ENCODE measurements at places on chromosomes 1 and 21. TPM values are rescaled to one million over a fixed set of nuclear protein-coding genes. Genes with fewer than 3 reads are reported as not detected.

The CFH gene
- total RNA-seq = 27.4 TPM

The TLR5 gene
- 0.81 TPM for total RNA-seq

The CFHR4 gene
- total RNA-seq = not detected

The SLX9 gene
- 14.8 TPM for total RNA-seq

The ERG gene
- total RNA-seq = not detected

The ASPM gene
- total RNA-seq = 3.9 TPM

The CFAP45 gene
- total RNA-seq = 0.12 TPM

The GREM2 gene
- total RNA-seq = 4.3 TPM

The KMO gene
- total RNA-seq = 0.49 TPM

The CFHR1 gene
- total RNA-seq = 0.16 TPM

The TOMM20 gene
- total RNA-seq = 84.2 TPM

The MINDY1 gene
- 21.1 TPM for total RNA-seq

The CELA2A gene
- not detected for total RNA-seq

The NR5A2 gene
- total RNA-seq = 0.32 TPM
